ENCODE measurements at places on chromosomes 7 and 10.

GRCh38 chr10:132990684-132991545 is 48.5 kb upstream of the CFAP46 start:
- no peak for DNase-seq

- no peak for DNase-seq
Observed at GRCh38 chr7:27950123-27950522, 210.2 kb downstream of the TAX1BP1 start.

DNA sequence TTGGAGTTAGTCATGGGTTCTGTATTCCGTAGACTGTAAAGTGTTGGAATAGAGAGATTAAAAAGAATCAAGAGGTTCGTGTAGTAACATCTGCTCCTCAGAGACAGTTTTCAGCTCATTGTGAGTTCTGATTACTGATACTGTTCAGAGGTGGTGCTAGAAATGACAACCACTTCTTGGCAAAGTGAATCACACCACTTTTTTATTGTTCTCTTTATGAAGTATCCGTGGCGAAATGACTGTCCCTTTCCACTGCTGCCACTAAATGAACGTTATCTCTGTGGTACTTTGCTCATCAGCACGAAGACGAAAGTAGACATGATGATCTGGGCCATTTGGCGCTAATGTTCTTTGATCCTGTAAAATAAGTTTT is 860 bp downstream of the RPP30 start:
- DNase-seq, result no peak

- DNase-seq, result no peak
Observed at GRCh38 chr10:98138031-98138430, 3.6 kb downstream of the R3HCC1L start.

- no peak for DNase-seq
Observed at GRCh38 chr7:22452142-22452959, 47.6 kb downstream of the STEAP1B start.

GRCh38 chr7:130931423-130931822 is 197.4 kb upstream of the KLF14 start:
- no peak for DNase-seq

DNA sequence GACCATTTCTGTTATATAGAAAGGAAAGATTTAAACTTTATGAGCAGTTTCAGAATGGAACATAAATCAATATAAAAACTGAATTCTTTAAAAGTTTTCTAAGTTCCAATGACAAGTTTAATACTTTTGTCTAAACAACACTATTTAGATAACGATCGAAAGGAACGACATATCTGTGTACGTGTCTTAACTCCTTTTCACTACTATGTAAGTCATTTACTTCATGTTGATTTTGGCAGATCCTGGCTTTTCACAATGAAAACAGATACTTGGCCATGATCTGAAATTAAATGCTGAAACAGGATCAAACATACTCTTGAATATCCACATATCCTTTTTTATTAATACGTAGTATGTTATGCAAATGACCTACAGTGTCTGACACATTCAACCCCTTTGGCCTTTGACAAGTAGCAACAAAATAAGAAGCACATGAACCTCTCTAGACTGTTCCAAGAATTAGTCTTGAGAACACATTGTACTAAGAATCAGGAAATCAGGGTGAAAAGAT is 41.9 kb downstream of the RNLS start:
- DNase-seq, result no peak
